ENCODE measurements at places on chromosomes 16 and 17.

- DNase-seq: no peak
These were observed 23.1 kb upstream of the DOC2B start for GRCh38 chr17:204427-205147.

DNA sequence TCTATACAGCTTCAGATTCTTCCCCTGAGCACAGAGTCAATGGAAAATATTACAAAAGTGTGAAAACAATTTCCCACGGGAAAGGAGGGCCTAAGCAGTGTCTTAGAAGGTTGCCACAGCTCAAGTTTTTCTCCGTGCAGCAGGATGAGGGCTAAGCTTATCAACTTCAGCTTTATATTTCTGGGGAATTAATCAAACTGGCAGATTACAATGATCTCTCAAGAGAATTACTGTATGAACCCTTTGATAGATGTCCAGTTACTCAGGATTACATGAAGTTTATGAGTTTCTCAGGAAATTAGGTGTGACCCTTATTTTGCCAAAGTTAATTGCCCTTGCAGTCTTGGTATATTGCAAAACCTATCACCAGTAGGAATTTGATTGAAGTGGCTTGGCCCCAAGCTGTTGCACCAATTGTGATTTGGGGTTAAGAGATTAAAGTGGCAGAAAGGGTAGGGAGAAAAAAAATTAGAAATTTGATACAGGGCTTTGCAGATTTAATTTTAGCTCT, 298.4 kb downstream of the MAP2K6 start:
- DNase-seq: no peak

DNA sequence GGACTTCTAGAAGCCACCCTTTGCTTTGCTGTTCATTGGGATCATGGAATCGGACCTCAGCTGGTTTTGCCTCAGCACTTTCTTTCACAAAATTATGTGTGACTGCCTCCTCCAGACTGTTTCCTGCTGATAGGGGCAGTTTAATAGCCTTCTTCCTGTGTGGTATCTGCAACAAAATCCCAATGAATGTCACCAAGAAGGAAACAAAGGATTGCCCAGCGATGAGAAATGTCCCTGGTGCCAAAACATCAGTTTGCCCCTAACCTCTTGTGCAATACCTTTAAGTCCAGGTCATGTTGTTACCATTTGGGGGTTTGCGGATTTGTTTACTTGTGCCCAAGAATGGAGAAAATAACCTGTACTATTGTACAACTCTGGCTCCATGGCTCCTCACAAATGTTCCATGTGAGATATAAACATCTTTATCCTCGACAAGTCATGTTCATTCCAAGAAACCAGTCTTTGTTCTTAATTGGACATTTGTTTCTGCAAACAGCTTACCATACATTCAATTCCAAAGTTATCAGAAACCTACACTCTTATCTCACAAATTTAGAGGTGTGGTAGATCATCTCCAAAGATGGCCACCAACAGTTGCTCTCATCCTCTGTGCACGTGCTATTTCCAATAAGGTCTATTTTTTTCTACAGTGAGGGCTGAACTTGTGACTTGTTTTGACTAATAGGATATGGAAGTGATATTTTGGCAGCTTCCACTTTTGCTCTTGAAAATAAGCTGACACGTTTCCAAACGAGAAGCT, 14.8 kb downstream of the TAC4 start:
- DNase-seq: no peak

- no peak for DNase-seq
These were observed 20.3 kb downstream of the G6PC1 start for GRCh38 chr17:42920922-42921321.

DNA sequence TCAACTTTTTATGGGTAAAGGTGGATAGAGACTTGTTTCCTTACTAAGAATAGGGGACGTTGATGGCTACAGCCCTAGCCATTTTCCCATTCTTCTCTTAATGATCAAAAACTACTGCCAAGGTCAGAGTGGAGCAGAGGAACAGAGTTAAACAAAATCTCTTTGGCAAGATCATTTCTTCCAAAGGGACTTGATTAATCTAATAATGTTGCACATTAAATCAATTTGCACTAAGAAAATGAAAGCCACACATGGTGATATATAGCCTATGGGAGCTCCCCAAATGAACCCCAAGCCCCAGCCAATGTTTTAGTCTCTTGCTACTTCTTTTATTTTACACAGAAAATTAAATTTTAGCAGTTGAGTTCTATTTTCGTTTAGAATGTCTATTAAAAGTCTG, 954.5 kb upstream of the SOX9 start:
- DNase-seq: no peak

DNA sequence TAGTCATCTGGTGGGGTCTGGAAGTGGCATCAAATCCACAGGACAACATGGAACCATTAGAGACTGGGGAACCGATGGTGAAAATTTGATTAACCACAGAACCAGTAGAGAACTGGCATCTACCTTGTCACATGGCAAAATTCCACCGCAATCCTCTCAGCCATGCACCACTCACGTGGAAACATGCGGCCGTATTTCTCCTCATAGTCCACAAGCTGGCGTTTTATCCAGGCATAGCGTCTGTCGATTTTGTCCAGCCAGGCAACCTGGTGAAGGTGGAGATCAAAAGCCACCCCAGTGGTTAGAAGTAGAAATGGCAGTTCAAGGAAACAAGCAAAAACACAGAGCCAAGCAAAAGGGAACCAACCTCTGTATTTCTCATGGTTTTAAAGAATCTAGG, 87.6 kb downstream of the VPS53 start:
- no peak for DNase-seq

- DNase-seq: no peak
These were observed 19.8 kb downstream of the TMEM98 start for GRCh38 chr17:32947736-32948135.

DNA sequence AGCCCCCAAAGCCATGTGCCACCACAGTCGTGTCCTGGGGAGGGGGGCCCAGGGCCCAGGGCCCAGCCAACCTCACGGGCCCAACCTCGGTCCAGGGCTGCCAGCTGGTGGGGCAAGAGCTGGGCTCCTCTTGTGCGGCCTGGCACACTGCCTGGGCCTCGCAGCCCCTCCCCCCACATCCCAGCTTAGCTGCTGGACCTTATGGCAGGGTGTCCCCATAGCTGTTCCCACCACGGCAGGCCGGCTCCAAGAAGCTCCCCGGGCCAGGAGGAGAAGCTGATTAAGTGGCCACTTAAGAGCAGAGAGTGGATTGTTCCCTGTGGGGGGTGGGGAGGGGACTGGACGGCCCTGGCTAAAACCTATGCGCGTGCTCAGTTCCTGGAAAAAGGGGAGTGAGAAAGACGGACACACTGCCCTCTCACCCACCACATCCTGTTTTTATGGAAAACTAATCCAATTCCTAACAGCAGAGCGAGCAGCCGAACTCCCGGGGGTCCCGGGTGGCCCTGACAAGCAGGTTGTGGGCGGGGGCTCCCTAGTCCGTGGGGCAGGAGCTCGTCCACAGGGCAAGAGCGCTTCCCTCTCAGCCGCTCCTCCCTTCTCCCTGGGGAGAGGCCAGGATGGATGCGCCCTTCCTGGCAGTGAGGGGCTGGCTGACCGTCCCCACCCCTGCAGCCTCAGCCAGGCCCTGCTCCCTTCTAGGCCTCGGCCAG, 16.8 kb downstream of the PIEZO1 start:
- no peak for DNase-seq

DNA sequence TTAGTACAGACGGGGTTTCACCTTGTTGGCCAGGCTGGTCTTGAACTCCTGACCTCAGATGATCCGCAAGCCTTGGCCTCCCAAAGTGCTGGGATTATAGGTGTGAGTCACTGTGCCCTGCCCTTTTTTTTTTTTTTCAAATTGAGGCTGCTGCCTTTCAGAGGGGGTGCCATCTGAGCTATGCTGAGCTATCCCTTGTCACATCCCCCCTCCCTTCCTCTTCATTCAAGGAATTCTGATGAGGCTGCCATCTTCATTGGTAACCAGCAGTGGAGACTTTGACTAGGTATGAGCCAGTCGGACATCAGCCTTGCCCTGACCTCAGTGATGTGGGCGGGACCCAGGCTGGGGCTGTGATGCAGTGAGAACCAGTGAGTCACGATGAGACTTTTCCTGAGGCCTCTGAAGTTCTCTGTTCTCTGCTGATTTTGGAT, 24.4 kb upstream of the GPT2 start:
- DNase-seq: no peak

DNA sequence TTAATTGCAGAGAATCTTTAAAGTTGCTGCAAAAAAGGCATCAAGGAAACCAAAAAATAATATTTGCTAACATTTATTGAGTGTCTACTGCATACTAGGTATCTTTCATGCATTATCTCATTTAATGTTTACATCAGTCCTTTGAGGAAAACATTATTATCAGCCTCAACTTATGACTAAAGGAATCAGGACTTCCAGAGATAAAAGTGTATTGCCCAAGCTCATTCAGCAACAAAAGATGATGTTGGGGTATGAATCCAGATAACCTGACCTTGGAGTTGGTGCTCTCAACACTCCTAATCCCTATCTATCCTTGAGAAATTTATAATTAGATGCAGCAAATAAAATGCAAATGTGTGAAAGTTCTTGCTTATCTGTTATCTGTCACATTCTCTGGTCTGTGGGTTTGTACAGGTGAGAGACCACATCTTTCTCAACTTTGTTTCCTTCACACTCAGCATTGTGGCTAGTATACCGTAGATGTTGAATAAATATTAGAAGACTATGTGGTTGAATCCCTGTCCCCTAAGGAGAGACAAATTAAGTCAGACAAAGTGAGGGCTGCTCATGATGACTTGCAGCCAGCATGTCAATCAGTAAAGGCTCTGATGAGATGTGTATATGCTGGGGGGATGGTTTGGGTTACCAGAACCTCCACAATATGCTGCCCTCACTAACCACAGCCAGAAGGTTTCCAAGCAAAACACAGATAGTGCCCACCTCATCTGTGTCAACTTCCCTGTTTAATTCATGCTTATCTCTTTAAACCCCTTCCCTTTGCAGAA, 82.6 kb downstream of the NOG start:
- no peak for DNase-seq

Data from T follicular helper cell (primary cell).